COR-L47 (cell line): ENCODE measurements at places on chromosomes 2 and 18.

- DNase-seq: no peak
Observed at GRCh38 chr2:160418853-160419252, 74.8 kb downstream of the RBMS1 start.

DNA sequence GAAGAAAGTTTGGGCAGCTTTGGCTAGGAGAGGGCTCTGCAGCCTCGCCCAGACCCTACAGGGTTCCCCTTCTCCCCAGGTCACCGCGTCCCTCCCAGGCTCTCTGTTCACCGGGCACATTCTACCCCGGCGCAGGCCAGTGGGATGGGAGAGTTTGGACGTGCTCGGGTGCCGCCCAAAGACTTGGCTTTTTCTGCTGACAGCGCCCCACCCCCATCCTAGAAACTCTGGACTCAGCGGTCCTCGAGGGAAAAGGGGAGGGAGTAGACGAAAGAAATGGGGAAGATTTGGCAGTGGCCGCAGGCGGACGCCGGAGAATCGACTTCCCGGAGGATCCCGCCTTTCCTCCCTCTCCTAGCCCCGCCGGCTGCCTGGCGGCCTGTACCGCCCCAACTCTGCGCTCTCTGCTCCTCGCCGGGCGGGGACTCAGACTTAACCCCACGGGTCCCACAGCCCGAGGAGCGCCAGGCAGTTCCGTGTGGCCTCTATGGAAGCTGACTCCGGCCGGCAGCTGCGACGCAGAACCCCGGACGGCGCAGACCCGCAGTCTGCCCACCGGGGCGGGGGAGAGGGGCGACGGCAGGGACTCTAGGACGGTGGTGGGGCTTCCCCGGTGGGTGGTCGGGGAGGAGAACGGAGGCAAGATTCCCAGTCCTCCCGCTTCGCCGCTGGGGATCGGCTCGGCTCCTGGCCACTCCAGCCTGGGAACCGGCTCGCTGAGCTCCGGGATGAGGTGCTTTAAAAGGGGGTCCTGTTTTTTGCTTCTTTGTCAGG, 863 bp upstream of the SIX2 start:
- DNase-seq: peak; percentile 35

DNA sequence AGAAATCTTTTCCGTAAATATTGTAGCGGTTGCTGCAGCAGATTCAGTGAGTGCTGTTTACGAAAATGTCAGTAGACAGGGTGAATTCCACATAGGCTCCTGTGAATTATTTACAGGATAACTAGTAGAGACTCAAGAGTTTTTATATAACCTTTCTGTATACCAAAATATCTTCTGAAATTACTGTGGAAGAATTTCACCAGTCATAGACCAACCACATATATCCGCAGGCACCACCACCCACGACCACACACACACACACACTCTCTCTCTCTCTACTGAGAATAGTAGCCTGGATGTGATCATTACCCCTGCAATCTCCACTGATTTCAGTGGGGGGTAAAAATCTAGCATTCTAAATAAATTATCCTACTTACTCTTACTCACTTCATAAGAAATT, 341.8 kb downstream of the RBM43 start:
- DNase-seq: no peak

DNA sequence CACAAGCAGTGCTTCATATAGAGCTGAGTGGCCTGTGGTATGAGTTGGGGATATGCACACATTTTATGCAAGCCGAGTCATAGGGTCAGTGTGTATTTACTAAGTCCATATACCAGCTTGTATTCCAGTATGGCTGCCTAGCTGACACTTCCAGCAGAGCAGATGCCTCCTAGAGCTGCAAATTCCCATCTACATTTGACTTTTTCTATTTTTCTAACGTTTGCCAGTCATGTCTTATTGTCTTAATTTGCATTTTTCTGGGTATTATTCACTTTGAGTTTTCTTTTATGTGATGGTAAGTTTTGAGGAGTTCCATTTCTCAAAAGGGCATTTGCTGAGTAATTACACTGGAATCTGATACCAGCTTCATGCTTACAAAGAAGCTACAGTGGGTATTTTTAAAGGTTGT, 334.5 kb upstream of the CDH2 start:
- no peak for DNase-seq

GRCh38 chr2:166088634-166089033, 39.2 kb downstream of the SCN1A start:
- no peak for DNase-seq
